RWPE1 (cell line): ENCODE measurements at places on chromosomes 6 and 20.

- no peak for DNase-seq
These were observed 22.6 kb upstream of the SH3BGRL2 start for GRCh38 chr6:79608334-79609224.

DNA sequence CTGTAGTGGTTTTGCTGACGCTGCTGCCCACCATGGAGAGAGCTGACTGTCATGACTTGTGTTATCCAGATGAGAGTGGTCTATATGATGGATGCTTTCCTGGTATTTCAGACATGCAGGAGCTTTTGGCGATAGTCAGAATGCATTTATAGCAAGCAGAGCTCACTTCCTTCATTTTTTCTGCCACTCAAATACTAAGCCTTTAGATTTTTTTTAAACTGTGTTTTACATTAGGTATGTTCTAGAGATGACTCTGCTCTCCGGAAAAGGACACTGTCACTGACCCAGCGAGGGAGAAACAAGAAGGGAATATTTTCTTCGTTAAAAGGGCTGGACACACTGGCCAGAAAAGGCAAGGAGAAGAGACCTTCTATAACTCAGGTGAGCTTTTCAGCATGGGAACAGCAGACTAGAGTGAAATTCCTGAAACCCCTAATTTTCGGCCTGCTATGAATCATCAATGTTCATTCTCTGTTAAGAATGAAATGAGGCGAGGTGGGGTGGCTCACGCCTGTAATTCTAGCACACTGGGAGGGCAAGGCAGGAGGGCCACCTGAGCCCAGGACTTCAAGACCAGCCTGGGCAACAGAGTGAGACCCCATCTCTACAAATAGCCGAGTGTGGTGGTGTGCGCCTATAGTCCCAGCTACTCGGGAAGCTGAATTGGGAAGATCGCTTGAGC lies 98.6 kb upstream of the CLDN20 start:
- no peak for DNase-seq

DNA sequence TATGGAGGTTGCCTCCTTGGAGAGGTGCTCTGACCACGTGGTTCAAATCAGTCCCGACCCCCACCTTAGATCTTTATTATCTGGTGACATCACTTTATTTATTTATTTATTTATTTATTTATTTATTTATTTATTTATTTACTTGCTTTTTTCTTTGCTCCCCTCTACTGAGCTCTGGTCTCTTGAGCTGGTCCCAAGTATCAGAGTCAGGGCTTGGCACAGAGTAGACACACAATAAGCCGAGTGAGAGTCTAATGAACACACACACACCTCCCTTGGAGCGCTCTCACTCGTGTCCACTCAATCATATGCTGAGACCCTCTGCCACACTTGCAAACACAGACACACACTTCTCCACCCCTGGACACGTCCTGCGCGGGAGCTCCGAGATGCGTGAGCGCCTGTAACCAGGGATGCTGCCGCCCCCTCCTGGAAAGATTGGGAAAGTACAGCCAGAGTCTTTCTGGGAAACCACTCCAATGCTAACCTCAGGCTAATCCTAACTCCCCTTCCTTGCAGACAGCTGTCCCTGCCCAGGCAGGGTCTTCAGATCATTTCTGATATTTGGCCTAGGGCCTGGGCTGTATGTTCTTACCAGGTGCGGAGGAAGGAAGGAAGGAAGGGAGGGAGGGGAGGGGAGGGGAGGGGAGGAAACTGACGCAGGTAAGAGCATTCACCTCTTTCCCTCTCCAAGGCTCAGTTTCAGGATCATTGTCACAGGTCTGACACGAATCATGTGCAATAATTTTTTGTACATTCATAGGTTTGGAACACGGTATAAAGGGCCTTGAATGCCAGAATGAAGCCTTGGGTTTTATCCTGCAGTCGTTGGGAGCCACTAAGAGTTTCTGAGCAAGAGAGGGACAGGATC lies 70.9 kb downstream of the STK35 start:
- peak; percentile 76 for DNase-seq

DNA sequence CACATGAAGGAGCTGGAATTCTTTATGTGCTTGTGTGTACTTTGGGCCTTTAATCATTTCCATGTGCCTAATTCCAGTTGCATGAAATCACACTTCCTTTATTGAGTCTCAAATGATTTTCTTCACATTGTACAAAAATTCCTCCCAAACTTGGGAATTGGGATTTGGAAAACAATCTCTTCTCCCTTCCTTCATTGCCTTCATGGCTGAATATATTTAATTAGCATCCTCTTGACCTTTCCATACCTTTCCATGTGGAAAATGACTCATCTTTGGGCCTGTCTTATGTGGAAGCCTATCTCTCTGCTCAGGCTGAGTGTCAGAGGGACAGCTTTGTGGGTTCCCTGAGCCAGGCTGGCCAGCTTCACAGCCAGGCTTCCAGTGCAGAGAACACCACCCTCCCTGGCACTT lies 33.0 kb upstream of the CDH4 start:
- no peak for DNase-seq

DNA sequence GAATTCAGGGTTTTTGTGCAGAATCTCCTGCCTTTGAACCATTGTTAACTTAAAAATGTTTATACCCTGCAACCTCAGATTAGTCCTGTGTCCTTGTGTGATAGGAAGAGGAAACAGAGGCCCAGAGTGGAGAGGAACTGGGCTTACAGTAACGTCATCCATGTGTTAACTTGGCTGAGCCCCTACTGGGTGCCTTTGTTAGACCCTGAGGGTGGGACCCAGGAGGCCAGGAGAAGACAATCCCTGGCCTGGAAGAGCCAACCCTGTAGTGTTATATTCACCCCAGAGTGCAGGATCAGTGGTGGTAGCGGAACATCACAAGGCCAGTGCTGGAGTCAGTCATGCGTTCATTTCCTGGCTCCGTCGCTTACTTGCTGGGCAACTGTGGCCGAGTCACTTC lies 10.6 kb downstream of the MYLK2 start:
- no peak for DNase-seq

GRCh38 chr6:14915888-14916832 lies 329.7 kb upstream of the JARID2 start:
- no peak for DNase-seq

GRCh38 chr6:106281088-106281487 lies 44.5 kb downstream of the ATG5 start:
- no peak for DNase-seq

DNA sequence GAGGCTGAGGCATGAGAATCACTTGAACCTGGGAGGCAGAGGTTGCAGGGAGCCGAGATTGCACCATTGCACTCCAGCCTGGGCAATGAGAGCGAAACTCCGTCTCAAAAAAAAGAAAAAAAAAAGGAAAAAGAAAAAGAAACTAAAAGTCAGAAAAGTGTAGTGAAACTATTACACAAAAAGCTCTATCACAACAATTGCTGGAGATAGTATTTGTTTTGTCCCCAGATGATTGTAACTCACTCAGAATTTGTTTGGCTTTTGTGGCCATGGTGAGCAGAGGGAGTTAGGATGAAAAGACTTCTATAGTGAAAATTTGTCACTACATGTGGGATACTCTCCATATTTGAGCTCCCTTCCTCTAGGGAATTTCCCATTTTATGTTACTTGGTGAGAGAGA lies 5.2 kb upstream of the GOPC start:
- DNase-seq, result no peak

DNA sequence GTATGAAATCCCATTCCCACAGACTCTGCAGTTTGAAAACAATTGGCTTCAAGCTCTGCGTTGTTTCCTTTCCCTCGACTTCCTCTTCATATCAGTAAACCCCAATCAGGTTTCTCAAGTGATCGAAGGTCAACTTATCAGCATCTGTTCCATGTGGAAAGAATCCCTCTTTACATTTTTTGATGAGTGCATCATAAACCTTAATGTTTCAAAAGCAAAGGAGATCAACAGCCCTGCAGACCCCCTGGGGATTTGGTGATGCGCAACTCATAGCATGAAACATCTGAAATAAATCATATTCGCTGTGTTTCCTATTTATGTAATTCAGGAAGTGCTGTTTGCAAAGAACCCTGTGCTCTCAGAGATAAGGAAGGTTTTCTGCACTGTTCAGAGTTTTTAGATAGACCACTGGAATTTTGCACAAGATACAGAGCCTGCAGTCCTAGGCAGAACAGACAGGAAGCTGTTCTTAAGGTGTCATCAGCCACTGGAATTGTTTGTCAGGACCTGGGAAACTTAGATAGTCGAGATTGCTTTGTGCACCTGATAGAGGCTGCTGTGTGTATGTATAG lies 216.0 kb downstream of the HIVEP2 start:
- DNase-seq, result no peak

DNA sequence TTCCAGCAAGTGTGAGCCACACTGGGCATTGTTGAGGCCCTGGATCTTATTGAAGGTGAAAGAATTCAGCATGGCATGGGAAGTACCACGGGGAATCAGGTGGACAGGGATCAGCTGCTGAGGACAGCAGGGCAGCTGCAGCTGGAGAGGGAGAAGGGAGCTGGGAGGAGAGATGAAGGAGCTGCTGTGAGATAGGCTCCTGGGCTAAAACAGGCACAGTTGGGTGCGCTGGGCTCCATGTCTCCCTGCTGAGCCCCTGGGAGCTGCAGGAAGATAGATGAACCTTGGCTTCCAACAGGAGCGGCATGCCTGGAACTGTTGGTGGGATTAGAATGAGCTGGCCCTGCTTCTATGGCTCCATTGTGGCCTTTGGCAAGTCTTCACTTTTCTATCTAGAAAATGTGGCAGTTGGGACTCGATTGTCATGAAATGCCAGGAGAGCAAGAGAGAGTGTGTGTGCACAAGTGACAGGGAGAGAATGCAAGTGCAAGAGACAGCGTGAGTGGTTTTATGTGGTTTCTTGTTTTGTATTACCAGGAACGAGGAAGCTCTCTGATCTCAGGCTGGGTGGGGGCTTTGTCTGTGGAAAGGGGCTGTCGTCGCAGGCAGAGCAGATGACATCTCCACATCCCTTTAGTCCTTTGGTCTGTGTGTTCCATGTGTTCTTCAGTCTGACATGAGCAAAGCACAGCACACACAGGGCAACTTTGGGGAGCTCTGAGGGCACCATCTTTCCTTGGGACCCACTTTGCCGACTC lies 20.4 kb downstream of the SNPH start:
- no peak for DNase-seq
